ENCODE measurements at places on chromosomes 2 and 18. TPM values are rescaled to one million over a fixed set of nuclear protein-coding genes. Genes with fewer than 3 reads are reported as not detected.

DNA sequence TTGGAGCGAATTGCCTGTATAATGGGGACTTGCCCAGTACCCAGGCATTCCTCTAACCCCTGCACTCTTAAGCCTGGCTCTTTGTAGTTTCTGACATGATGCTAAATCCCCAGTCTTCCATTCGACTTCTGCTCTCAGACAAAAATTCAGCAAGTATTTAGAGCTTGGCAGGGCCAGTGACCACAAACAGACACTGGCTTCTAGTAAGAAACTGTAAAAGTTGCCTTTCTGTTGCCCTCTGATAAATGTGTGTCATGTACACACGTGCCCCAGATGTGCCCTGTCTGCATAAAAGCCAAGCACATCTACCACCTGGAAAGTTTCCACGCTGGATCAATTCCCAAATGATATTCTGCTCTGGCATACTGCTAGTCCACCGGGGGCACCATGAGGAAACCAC is 18.0 kb downstream of the PAX3 start:
- DNase-seq: no peak

GRCh38 chr2:70132244-70133126 is 45.2 kb downstream of the PCBP1 start:
- no peak for DNase-seq

- DNase-seq: no peak
Measured at GRCh38 chr2:75707901-75708300, 2.8 kb downstream of the GCFC2 start.

DNAH6 gene
- polyA plus RNA-seq: 2.6 TPM

DPYSL5 gene
- 4.4 TPM for polyA plus RNA-seq

DNA sequence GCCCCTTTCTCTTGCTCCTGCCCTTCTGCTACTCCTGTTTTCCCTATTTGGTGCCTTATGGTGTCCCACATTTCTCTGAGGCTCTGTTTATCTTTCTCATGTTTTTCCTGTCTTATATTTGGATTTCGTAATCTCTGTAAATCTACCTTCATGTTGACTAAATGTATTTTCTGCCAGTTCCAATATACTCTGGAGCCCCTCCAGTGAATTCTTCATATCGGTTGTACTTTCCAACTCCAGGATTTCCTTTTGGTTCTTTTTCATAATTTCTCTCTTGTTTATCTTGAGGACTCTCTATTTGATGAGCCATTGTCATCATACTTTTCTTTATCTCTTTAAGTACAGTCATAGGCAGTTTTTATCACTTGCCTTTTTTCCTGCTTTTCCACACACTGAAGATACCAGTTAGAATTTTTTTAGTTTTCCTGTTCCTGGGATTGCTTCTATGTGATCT is 19.1 kb downstream of the SCLY start:
- DNase-seq: no peak

VAMP5 gene
- polyA plus RNA-seq: 42.6 TPM

UPP2 gene
- 9.6 TPM for polyA plus RNA-seq

ARHGAP28 gene
- polyA plus RNA-seq: 59.5 TPM

LYPD6B gene
- polyA plus RNA-seq: 31.8 TPM

DNA sequence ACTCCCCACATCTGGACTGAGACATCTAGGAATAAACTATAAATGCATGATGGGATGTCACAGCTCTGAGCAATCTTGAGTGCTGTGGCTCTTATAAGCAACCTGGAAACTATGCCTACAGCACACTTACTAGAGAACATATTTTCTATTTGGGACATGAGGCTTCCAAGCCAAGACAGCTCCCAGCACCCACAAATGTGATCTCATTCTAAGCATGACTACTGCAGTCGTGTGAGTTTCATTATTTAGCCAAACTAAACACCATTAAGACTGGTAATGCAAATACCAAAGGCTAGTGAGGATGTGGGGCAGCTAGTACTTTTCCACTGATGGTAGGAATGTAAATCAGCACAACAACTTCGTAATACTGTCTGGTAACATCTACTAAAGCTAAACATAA is 72.5 kb downstream of the RTTN start:
- no peak for DNase-seq

DNA sequence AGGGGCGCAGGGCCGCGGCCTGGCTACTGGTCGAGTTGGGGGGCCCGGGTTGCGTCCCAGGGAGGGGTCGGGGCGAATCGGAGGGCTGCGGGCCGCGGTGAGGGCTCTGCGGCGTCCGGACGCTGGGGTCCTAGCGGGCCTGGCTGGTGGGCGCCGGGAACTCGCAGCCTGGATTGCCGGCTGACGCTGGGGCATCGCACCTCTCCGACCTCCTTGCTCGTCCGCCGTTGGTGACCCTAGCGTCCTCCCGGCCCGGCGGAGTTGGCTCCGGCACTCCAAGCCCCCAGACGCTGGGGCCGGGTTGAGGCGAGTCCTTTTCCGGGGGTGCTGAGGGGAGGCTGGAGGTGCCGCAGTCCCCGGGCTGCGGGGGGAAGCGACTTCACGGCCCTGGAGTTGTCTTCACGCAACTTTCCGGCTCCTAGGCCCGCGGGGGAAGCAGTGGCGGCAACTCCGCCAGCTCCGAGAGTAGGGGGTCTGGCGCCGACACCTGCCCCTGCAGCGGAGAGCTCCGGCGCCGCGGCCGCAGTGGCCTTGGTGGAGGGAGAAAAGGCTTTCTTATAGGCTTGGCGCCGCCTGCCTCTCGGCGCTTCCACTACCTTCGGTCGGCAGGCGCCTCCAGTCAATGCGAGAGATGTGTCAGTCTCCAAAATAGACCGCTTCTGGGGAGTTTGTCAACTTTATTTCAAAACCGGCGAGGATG is 70.3 kb downstream of the HAUS1 start:
- peak; percentile 15 for DNase-seq

HAAO gene
- polyA plus RNA-seq: 41.5 TPM

GRCh38 chr2:217880287-217880889 is 122.4 kb downstream of the TNS1 start:
- no peak for DNase-seq

ACMSD gene
- 42.5 TPM for polyA plus RNA-seq

- no peak for DNase-seq
Measured at GRCh38 chr2:171878481-171878993, 15.5 kb downstream of the SLC25A12 start.

GRCh38 chr2:46967990-46968647 is 52.5 kb upstream of the MCFD2 start:
- no peak for DNase-seq

SLC40A1 gene
- 125 TPM for polyA plus RNA-seq

PTH2R gene
- polyA plus RNA-seq: 30.7 TPM

DNA sequence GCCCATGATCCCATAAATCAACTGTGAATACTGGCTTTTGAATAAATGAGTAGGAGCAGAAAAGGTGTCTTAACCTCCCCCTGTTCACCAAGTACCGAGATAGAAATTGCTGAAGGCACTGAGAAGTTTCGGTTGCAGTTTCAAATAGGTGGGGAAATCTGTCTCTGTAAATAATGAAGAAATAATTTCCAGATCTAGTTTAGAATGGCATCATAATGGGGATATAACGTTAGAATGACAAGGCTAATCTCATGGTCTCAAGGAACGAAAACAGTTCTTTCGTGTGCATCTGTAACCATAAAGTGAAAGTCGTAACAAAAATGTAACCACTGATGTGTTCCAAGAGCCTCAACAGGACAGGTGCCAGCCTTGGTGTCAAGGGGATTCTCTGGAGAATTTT is 49.9 kb upstream of the TMEM18 start:
- no peak for DNase-seq

- DNase-seq: no peak
Measured at GRCh38 chr18:62954366-62954765, 239.0 kb downstream of the PHLPP1 start.

DOK6 gene
- polyA plus RNA-seq: 21.7 TPM

FAM124B gene
- polyA plus RNA-seq: 2.3 TPM

GPAT2 gene
- polyA plus RNA-seq: 0.83 TPM

PSMA8 gene
- polyA plus RNA-seq: not detected

- DNase-seq: no peak
Measured at GRCh38 chr2:67485431-67485830, 88.3 kb downstream of the ETAA1 start.

Data from renal cortex interstitium (tissue), 15 donors.